A549 (cell line): ENCODE measurements at places on chromosomes 6 and 20.

GRCh38 chr6:52393780-52394179, 26.4 kb upstream of the EFHC1 start:
- no peak for DNase-seq

DNA sequence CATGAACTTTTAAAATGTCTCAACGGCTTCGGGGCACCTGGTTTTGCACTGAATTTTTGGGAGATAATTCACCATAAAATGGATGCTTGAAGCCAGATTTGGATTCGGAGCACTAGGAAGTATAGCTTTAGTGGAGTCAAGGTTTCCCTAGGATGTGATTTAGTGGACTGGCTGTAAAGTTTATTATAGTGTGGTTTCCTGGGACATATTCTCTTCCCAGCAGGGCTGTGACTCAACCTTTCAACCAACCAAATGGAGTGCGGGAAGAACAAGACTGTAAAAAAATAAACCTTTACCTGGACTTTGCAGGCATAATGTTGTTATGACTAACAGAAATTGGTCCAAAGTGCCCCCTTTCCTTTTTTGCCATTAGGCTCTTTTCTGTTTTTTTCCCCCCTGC, 327.4 kb upstream of the MAN1A1 start:
- DNase-seq = no peak

DNA sequence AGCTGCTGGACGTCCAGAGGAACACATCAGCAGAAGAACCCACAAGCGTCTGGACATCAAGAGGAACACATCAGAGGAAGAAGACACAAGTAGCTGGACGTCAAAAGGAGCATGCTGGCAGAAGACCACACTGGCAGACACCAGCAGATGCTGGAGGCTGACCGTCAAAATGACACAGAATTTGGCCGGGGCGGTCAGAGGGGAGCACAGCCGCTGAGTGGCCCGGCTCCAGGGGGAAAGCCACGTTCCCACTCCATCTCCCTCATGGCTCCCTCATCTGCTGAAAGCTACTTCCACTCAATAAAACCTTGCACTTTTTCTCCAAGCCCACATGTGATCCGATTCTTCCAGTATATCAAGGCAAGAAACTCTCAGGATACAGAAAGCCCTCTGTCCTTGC, 283.6 kb downstream of the PTPRT start:
- DNase-seq = no peak

- DNase-seq = no peak
Measured at GRCh38 chr6:90026216-90026615, 131.9 kb downstream of the GJA10 start.

GRCh38 chr6:39200498-39201020, 28.7 kb downstream of the KCNK5 start:
- no peak for DNase-seq

DNA sequence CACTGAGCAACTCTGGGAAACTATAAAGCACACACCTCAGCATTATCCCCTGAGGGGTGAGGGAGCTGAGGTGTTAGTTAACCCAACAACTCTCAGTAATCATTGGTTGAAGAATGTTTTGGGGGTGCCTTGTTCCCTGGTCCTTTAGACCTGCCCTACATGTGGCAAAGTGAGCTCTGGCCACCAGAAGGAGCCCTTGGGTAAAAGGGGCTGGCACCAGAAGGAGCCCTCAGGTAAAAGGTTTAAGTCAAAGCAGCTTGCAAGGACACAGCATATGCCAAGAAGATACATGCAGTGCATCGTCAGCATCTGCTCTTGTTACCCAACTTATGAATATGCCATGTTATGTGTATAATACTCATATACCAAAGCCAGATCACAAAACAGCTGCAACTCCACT, 1081.7 kb downstream of the KIF16B start:
- DNase-seq = no peak

DNA sequence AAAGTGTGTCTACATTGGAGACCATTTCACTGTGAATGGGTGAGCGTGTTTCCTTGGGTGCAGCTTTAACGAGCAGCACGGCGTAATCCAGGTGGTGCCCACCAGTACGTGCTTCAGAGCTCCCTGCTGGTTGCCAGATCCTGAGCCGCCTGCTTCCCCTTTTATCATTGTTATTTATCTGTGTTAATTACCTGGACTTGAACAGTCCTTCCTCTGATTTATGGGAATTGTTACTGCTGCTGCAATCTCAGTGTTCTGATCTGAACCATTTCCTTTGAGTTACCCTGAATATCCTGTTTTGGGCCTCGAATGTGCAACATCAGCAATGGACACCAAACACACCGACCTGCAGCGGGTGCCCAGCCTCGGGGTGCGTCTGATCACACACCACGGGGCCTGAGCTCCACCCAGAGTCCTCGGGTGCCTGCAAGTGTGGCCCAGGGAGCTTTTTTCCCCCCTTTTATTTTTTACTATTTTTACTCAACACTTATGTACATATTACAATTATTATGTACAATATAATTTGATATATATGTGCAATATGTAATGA, 81.3 kb downstream of the RPP40 start:
- DNase-seq = no peak

DNA sequence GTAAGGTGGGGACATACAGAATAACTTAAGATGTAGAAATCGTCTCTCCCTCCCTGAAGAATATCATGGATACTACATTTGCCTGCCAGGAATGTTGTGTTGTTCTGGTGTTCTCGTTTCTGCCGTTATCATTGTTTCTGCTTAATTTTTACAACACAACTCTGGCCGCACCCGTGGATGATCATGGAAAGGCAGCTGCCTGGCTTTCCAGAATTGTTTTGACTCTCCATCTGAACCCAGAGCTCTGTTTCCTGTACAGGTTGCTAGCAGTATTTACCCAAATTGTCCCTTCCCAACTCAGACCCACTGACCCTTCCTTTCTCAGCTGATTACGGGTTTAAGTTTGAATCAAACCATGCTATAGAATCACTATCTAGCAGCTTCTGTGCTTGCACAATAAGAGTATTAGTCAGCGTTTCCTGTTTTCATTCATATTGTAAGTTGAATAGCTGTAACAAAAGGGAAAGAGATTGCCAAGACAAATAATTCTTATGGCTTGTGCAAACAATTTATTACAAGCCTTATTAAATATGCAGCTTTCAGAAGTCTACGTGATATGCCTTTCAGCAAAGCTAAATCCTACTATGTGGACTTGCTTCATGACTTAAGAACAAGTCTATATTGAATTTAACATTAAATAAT, 139.0 kb downstream of the MTHFD1L start:
- DNase-seq = peak; percentile 75

DNA sequence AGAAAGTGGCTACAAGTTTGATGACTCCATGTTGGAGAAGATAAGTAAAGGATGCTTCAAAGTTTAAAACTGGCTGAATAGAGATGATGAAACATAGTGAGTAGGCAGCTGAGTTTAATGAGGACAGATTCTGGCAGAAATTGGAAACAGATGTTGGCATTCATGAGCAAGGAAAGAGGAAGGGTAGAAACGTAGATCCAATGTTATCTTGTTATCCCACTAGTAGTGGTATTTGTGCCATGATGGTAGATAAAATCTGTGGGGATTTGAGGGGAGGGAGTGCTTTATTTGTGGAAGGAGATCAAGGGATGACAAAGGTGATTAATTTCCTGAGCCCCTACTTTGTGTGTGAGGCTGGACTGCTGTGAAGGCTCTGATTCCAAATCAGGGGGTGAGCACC, 69.5 kb downstream of the MRAP2 start:
- DNase-seq = no peak
